ENCODE measurements at places on chromosomes 3 and 15. TPM values are rescaled to one million over a fixed set of nuclear protein-coding genes. Genes with fewer than 3 reads are reported as not detected.

DNA sequence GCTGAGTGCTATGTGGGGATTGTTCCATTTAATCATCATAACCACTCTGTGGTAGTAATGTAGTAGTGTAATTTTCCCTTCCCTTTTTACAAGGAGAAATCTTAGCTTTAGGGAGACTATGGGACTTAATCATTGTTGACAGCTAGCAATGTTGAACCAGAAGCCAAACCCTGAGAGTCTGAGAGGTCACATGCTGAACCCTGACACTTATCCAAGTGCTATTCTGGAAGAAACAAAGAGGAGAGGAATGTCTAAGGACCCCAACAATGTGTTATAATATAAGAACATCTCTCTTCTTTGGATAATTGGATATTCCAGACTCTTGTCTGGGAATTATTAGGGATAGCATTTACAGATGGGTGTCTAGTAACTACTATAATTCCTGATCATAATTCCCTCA is 58.4 kb downstream of the GAP43 start:
- H3K27ac ChIP-seq: no peak overlapping the region
- no peak for DNase-seq
- H3K36me3 ChIP-seq: no peaks in the 10 kb centered on the region
- H3K4me1 ChIP-seq: no peaks in the 10 kb centered on the region
- no peak overlapping the region for H3K4me3 ChIP-seq
- no peaks in the 10 kb centered on the region for H3K27me3 ChIP-seq

The PP2D1 gene
- not detected for total RNA-seq

The ATP6V1A gene
- 29.0 TPM for total RNA-seq

GRCh38 chr15:70451821-70452653 is 311.3 kb downstream of the UACA start:
- H3K4me3 ChIP-seq: no peak overlapping the region
- no peak for DNase-seq
- no peak overlapping the region for H3K27ac ChIP-seq
- H3K4me1 ChIP-seq: no peaks in the 10 kb centered on the region
- H3K27me3 ChIP-seq: no peaks in the 10 kb centered on the region

The SKOR1 gene
- total RNA-seq: 1.1 TPM

GRCh38 chr15:78208887-78209645 is 25.3 kb downstream of the ACSBG1 start:
- H3K27ac ChIP-seq: peak overlapping the region; percentile 14
- H3K27me3 ChIP-seq: no peaks in the 10 kb centered on the region
- DNase-seq: no peak

DNA sequence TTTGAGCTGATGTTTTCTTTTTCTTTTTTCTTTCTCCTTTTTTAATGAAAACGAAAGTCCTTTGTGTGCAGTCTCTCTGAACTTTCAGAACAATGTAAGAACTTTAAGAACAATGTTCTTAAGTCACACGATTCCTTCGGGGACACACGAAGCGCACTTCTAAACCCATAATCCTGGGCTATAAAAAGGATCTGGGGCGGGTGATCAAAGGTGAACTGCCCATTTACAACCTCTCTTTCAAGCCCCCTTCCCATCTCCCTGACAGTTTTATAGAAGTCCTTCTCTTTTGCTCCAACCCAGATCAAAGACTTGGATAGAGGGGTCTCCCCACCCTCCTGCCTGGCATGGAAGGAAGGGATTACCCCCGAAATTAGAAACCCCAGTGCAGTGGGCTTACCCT is 126.8 kb downstream of the BDH1 start:
- DNase-seq: no peak
- peaks cover 6% of the 10 kb centered on the region for H3K4me1 ChIP-seq
- H3K36me3 ChIP-seq: no peaks in the 10 kb centered on the region
- no peak overlapping the region for H3K27ac ChIP-seq

DNA sequence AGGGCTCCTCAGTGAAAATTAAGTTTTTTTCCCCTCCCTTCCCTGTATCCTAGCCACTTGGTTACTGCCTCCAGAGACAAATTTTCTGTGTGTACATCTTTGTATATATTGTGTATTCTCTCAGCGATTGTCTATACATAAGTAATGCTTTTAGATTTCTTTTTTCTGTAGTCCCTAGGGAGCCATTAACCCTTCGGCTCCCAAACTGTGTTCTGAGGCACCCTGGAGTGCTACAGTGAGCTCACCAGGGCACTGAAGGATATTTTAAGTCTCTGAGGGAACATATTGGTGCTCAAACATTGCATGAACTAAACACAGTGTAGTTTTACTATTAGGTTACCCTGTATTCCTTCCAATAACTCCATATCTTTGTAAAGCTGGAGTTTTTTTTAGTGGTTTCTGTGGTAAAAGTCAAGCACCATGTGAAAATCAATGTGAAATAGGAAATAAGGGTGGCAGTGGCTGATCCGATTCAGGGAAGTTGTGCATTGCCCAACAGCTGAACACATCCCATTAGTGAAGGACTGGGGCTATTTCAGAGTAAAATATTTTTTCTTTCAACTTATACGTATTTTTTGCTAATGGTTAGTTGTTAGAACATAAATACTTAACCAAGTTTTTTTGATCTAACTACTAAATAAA is 43.0 kb downstream of the USP13 start:
- no peaks in the 10 kb centered on the region for H3K27me3 ChIP-seq
- H3K36me3 ChIP-seq: peaks cover 1% of the 10 kb centered on the region
- no peak overlapping the region for H3K4me3 ChIP-seq
- no peak overlapping the region for H3K27ac ChIP-seq

GRCh38 chr15:60721707-60722106 is 242.8 kb upstream of the ICE2 start:
- no peak overlapping the region for H3K4me3 ChIP-seq
- H3K4me1 ChIP-seq: no peaks in the 10 kb centered on the region
- no peaks in the 10 kb centered on the region for H3K36me3 ChIP-seq
- H3K27ac ChIP-seq: no peak overlapping the region
- H3K27me3 ChIP-seq: no peaks in the 10 kb centered on the region

DNA sequence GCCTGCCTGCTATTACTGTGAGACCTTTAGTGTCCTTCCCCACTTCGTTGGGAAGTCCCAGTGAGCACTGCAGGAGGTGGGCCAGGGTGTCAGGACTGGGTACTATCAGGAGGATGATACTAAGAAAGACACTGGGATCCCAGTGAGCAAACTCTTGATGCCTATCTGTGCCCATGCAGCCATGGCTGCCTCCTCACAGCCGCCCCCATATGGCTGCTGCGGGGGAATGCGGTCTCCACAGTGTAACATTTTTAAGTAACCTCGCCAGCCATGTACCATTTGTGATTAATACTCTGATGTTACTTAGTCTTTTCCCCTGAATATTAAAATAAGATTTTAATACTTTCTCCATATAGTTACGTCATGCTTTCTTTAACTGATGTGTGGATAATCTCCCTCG is 312.2 kb downstream of the RYR3 start:
- H3K36me3 ChIP-seq: no peaks in the 10 kb centered on the region
- DNase-seq: no peak
- H3K27me3 ChIP-seq: no peaks in the 10 kb centered on the region
- no peak overlapping the region for H3K4me3 ChIP-seq
- no peak overlapping the region for H3K27ac ChIP-seq
- no peaks in the 10 kb centered on the region for H3K4me1 ChIP-seq

The APOD gene
- total RNA-seq: 148 TPM

GRCh38 chr15:67089217-67090193 is 24.1 kb downstream of the SMAD3 start:
- H3K4me1 ChIP-seq: peaks cover 90% of the 10 kb centered on the region
- no peaks in the 10 kb centered on the region for H3K27me3 ChIP-seq
- H3K4me3 ChIP-seq: no peak overlapping the region

The SETMAR gene
- total RNA-seq: 29.9 TPM

DNA sequence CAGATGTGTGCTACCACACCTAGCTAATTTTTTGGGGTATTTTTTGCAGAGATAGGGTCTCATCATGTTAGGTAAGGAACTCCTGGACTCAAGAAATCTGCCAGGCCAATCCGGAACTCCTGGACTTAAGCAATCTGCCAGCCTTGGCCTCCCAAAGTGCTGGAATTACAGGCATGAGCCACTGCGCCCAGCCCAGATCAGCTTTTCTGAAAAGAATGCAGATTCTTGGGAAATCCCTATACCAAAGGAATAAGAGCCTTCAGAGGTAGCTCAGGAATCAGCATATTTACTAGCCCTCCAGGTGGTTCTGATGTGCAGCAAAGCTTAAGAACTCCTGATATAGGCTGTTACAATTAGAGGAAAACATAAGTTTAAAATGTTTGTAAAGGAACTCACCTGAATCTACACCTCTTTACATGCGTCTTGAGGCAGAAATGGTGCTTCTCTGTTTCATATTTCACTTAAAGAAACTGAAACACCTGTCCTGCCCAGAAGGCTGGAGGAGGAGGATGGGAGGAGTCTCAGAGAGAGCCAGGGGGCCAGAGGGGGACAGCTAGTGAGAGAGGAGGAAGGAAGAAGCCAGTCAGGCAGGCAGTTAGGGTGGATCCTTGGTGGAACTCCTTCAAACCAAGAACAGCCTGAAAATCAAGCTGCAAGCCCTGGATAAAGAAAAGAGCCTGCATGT is at the start of gene XCR1:
Gene XCR1, minus strand, starts transcription at position 463 of the 685 bp plus-strand sequence. CDS start 5,536 bp downstream, outside the sequence.
- no peak within 1 kb of the TSS for H3K4me3 ChIP-seq
- no peaks in the 10 kb centered on the region for H3K4me1 ChIP-seq
- H3K27me3 ChIP-seq: no peaks in the 10 kb centered on the region
- no peaks in the 10 kb centered on the region for H3K36me3 ChIP-seq

GRCh38 chr15:58856086-58856485 is 77.4 kb downstream of the SLTM start:
- peaks cover 13% of the 10 kb centered on the region for H3K4me1 ChIP-seq
- peaks cover 27% of the 10 kb centered on the region for H3K36me3 ChIP-seq
- no peaks in the 10 kb centered on the region for H3K27me3 ChIP-seq
- no peak overlapping the region for H3K4me3 ChIP-seq

- no peak for DNase-seq
- no peak overlapping the region for H3K27ac ChIP-seq
- no peak overlapping the region for H3K4me3 ChIP-seq
Observed at GRCh38 chr15:83993591-83993990, 242.0 kb upstream of the GOLGA6L4 start.

- H3K4me3 ChIP-seq: no peak overlapping the region
- H3K27me3 ChIP-seq: no peaks in the 10 kb centered on the region
- no peaks in the 10 kb centered on the region for H3K36me3 ChIP-seq
Observed at GRCh38 chr3:137035631-137036030, 77.8 kb downstream of the IL20RB start.

DNA sequence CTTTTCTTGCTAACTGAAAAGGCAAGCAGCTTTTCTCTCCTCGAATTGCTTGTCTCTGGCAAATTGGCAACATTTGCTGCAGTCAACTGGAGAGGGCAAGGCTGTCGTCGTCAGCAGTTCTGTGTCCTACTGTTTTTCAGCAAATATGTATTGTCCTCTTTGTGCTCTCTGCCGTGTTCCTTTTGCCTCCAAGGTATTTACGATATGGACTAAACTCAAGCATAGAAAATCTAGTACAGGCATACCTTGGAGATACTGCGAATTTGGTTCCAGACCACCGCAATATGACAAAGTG is 558 bp upstream of the SLC30A4 start:
- peaks cover 28% of the 10 kb centered on the region for H3K4me1 ChIP-seq
- peak overlapping the region; percentile 92 for H3K27ac ChIP-seq
- H3K4me3 ChIP-seq: peak overlapping the region; percentile 63
- H3K36me3 ChIP-seq: no peaks in the 10 kb centered on the region
- DNase-seq: no peak
- no peaks in the 10 kb centered on the region for H3K27me3 ChIP-seq

GRCh38 chr3:28948685-28949084 is 332.2 kb upstream of the RBMS3 start:
- H3K4me1 ChIP-seq: peaks cover 12% of the 10 kb centered on the region
- H3K4me3 ChIP-seq: no peak overlapping the region
- H3K27me3 ChIP-seq: no peaks in the 10 kb centered on the region
- DNase-seq: no peak
- H3K36me3 ChIP-seq: no peaks in the 10 kb centered on the region

The ZNF620 gene
- 7.3 TPM for total RNA-seq
